ENCODE measurements at places on chromosomes 6 and 20.

GRCh38 chr20:14745830-14746229 is 408.4 kb upstream of the FLRT3 start:
- no peak for DNase-seq

- no peak for DNase-seq
Observed at GRCh38 chr6:129340983-129341382, 369.0 kb downstream of the ARHGAP18 start.

DNA sequence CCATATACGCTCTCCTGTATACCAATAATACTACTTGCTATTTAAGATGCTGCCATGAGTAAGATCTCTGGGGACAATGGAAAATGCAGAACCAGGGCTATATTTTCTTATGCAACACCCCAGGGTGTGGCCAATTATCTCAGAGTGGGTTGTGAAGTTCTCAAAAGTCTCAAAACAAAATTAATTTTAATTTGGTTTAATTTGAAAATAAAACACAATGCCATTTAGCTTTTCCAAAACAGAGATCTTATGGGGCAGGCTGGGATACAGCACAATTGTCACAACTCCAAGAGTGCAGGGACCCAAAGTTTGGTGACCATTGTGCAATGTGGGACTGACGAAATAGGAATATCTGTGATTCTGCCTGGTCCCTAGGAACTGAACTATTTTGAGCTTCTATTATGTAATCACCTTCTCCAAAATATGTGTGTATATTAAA is 43.1 kb downstream of the MBOAT1 start:
- no peak for DNase-seq

GRCh38 chr6:80636689-80637088 is 530.2 kb downstream of the BCKDHB start:
- no peak for DNase-seq

GRCh38 chr20:58963060-58963584 is 17.9 kb upstream of the NELFCD start:
- no peak for DNase-seq

DNA sequence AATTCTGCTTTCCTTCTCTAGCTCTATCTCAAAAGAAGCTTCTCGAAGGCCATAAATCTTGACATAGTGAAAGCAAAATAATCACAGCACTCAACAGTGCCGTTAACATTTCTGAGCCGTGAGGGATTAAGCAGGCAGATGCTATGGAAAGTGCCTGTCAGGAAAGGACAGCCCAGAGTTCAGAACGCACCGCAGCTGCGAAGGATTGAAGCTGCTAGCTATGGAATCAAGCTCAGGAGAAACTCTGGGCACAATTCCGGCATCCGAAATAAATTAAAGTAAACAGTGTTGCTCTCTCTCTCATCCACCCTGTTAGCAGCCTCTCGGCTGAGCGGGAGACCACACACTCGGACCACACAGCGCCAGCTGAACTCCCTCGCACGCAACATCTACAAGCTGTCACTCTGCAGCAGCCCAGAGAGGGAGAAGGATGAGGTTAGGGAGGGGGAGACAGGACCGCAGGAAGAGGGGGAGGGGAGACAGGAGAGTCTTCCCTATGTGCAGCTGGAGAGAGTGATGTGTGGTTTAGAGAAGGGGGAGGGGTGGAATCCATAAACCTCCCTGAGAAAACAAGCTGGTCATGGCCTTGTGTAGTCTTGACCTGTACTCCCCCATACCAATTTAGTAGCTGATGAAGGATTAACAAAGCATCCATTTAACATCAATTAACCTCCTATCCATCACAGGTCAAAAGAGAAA is 9.0 kb downstream of the EXOC2 start:
- no peak for DNase-seq

DNA sequence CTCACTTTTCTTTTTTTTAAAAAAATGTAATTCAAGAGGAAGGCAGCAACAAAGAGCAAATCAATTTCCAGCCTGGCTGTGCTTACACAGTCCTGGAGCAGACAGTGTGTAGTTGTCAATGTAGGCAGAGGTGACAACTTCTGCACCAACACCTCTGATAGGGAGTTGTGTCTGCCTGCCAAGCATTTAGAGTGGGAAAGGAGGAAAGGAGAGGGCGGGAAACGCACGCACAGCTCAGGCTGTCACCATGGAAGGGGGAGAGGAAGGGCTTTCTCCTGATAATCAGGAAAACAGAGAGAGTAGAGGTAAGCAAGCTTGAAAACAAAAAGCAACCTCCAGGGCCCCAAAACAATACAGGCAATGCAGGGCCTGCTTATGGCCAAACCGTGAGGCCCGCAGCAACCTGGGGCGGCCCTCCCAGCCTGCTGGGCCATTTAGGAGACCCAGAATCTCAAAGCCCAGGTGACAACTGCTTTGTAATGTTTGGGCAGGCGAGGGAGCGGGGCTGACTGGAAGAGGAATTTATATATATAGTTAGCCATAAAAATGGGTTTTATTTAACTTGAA is 41.5 kb upstream of the GFOD1 start:
- no peak for DNase-seq

DNA sequence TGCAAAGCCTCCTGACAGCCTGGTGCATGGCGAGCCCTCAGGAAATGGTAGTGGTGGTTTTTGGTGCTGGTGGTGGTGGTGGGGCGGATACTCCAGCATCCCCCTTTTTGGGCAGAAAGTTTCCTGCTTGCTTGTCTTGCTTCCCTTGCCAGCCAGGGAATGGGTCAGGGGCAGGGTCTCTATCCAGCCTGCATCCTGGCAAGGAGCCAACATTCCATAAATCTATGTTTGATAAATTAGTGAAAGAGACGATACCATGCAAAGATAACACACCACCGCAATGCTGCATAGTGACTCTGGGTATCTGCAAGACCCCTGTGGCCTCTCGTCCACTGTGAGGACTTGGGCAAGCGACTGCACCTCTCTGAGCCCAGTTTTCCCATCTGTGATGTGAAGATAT is 246.2 kb downstream of the LRFN2 start:
- DNase-seq = no peak

DNA sequence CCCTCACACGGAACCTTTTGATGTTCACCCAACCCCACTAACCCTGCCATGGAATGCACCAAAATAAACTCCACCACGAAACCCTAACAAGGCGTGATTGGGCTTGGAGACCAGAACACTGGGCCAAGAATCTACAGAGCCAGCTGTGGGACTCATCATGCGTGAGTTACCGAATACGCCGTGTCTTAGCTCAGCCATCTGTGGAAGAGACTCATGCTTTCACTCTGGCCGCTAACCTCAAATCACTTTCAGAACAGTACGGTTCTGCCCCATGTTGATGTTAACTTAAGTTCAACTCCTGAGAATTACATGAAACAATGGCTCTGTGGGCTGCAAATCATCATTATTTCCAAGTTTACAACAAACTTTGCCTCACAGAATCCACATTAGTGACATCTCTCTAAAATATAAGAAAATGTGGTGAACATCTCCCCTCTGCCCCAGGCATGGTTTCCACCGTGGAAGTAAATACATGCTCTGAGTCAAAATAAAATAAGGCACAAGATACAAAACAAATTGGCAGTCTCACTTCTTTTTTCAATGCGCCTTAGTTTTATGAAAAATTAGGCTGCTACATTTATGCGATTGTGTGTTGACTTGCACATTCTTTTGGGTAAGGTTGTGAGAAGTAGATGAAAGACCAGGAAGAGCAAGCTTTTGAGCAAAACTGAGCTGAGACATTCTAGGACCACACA is 308.9 kb upstream of the EXOC2 start:
- DNase-seq = no peak

DNA sequence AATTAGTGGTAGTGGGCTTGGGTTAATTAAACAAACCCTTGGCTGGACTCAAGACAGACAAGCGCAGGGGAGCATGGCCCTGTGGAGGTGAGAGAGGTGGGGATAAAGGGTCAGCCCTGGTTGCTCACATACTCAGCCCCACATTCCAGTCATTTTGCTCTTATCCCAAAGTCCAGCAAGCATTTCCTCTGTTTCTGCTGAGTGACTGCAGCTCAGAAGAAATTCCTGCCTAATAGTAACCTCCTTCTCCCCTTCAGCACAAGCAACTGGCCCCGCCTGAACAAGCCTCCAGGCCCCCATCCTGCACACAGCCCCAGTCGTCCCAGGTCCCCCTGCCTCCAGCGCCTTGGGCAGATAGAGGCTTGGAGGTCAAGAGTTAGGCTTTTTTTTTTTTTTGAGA is 3.6 kb upstream of the TFEB start:
- DNase-seq = no peak

- no peak for DNase-seq
Observed at GRCh38 chr6:45754432-45754831, 261.2 kb downstream of the CLIC5 start.

DNA sequence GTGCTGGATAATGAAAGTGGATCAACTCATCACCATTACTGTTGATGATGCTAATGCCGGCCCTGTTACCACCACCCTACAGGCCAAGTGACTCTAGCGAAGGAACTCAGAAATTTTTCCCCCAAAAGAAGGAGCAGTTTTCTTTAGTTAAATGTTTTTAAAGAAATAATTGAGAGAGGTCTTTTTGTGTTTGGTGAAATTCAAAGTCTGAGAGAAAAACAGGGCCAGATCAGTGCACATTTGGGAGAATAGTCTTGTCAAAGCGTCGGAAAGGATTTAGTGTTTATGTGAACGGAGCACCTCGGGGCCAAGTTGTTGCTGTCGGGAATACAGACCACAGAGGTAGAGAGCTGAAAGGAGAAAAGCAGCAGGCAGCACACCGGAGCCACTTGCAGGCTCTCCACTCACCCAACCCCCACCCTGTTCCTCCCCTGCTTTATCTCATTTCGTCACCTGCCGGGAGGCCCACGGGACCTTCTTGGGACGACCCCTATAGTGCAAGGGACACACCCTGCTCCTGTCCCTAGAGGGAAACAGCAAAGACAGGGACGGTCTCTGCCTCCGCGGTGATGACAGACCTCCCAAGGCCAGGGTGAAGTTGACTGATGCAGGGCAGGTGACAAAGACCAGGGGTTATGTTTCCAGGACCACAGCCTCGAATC is 6.8 kb downstream of the TFAP2B start:
- DNase-seq = no peak

DNA sequence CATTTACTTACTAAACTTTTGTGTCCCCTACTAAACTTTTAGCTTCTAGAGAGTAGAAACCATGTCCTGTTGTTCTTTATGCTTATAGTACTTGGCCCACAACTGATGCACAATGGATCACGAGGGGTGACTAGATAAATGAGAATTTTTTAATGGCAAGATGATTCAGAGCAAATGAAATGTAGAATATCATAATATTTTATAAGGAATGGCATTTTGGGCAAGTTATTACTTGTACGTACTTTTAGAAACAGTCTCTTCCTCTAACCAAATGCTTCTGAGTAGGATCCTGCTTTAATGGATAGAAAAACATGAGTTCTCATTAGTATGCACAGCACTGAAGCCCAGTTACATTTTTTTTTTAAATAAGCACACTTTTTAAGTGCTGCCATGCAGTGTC is 336.3 kb downstream of the NRN1 start:
- DNase-seq = no peak

DNA sequence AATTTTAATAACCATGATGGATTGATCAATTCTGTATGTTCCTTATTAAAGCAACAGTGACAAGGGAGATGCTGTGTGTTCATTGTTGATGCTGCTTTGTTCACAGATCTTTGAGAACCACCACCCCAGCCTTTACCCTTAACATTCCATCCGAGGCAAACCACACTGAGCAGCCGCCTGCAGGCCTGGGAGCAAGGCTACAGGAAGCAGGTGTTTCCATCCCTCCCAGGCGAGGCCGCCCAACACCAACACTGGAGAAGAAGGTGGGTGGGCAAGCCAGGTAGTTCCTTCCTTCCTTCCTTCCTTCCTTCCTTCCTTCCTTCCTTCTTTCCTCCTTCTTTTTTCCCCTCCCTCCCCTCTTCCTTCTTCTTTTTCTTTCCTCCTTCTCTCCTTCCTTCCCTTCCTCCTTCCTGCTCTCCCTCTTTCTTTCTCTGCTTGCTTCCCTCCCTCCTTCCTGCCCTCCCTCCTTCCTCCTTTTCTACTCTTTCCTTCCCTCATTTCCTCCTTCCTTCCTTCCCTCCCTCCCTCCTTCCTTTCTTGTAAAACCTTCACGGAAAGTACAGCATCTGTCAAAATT is 13.7 kb downstream of the TTLL2 start:
- no peak for DNase-seq

DNA sequence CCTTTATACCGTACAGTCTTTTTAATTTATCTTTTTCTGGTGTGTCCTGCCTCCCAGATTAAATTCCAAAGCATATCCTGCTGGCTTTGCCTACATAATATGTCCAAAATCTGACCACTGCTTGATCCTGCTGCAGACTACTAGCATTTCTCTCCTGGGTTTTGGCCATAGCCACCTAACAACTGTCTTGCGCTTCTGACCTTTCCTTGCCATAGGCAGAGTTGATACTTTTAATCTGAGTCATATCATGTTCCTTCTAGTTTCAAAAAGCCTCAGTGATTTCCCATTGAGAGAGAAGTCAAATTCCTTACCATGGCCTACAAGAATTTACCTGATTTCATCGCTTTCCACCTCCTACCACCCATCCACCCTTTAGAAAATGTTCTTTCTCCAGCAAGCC is 104.8 kb downstream of the BCKDHB start:
- no peak for DNase-seq

DNA sequence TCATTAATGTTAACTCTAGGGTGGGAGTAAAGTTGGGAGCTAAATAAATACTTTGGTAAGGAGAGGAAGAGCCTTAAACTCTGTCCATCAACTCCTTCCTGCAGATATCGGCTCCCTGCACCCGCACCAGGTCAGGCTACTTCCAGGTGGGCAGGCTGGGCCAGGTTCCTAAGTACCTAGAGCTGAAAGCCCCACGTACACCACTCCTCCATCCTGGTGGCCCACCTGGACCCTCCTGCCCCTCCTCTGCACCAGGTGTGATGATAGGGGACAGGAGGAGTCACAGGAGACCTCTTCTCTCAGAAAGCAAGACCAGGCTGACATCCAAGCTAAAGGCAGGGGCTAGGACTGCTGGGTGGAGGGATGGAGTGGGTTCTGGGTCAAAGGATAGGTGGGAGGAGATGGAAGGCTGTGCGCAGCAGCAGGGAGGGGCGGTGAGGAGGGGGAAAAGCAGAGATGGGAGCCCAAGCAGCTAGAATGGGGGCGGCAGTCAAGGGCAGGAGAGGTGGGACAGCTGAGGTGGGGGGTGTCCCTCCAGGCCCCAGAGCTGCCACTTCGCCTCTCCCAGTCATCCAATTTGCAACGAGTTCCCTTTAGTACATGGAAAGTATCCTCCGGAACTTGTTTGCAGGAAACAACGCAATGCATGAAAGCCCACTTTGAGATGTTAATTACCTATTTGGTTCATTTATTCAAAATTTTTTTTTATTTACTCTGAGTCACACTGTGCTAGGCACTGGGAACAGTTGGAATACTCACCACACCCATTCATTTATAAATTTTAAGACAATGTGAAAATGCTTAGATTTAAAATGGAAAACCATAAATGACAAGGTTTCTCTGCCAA is 15.2 kb upstream of the TOX2 start:
- DNase-seq = no peak

Measured in activated naive CD4-positive, alpha-beta T cell (primary cell).